Stimulated activated CD4-positive, alpha-beta T cell treated with anti-CD3 and anti-CD28 coated beads, Interleukin-15, amount 100 ng/mL, for 48 hours (primary cell): ENCODE measurements at places on chromosomes 7 and 10.

- no peak for DNase-seq
Measured at GRCh38 chr7:18860221-18860620, 257.2 kb downstream of the TWIST1 start.

DNA sequence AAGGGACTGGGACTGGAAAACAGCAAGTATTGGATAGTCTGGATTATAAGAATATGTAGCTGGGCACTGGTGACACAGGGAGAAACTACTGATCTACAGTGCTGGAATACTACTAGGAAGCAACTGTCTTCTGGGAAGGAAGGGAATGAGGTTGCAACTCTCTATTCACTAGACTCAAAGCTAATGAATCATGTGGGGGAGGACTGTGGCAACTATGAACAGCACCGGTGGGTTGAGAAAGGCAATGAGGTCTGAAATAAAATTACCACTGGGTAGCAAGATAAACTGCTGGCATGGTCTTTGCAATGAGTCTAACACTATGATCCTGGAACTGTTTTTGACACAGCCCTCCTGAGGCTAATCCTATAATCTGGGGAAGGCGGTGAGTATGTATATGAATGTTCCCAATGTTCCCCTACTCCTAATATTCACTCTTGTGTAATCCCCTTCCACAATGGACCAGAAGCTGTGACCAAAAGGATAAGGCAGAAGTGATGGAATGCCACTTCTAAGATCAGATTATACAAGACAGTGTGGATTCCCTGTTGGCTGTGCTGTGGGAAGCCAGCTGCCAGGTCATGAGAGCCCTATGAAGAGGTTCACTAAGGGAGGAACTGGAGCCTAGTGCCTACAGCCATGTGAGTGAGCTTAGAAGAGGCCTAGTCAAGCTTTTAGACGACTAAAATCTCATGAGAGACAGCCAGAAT is 101.3 kb upstream of the DNAJB12 start:
- DNase-seq: no peak

GRCh38 chr7:134448356-134449229 is 10.3 kb downstream of the AKR1B1 start:
- no peak for DNase-seq

DNA sequence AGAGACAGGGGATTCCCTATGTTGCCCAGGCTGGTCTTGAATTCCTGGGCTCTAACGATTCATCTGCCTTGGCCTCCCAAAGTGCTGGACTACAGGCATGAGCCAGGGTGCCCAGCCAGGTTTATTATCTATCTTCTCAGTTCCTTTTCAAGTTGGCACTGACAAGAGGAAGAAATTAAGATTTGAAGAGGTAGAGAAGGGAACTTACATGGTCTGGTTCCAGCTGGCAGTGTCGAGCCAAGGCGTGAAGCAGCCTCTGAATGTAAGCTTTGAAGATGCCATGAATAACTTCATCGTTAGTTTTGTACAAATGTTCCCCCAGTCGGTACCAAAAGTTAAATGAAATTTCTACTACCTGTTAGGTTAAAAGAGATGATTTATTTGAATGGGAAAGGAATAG is 57.7 kb downstream of the TNPO3 start:
- no peak for DNase-seq

- no peak for DNase-seq
Measured at GRCh38 chr7:7812112-7812511, 93.7 kb upstream of the RPA3 start.

GRCh38 chr10:68997211-68997610 is 8.6 kb downstream of the KIFBP start:
- DNase-seq: no peak

DNA sequence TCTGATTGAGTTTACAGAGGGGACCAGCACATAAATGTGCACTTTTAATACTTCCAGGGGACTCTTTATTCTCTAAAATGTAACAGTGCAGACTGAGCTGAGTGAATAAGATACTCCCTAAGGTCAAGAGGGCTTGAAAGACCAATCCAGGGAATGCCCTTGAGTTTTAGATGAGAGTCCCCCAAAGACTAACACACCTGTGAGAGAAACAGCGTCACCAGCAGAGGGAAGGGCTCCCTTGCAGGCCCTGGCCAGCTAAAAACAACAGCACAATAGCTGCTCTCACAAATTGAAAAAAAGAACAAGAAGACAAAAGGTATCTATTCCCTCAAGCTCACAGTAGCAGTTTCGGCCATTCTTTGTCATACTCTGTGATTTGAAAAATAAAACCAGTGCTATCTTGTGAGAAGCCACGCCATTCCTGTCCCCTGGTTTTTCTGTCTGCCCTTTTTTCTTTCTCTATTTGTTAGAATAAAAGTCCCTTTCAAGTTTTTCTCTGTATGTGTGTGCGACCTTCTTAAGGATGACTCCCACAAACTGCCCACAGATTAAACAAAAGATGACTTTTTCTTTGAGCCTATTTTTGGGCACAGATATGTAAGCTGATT is 230.4 kb upstream of the BMPER start:
- no peak for DNase-seq

DNA sequence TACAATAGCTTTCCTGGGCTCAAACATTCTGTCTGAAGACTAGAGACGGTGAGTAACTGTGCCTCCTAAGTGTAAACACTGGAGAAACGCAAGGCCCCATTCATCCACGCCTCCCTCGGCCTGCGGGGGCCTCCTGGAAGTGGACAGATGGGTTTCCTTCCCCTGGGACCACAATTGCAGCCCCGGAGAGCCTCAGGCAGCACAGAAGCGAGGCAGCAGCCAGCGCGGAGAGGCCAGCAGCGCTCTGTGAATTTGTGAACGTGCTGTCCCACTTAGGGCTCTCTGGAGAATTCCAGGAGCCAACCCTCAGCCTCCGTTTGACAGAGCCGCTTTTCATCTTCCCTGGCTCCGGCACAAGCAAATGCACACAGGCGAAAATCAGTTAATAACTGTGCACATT is 23.2 kb upstream of the CALN1 start:
- no peak for DNase-seq

- no peak for DNase-seq
Measured at GRCh38 chr10:102645388-102645740, 1.1 kb downstream of the TRIM8 start.

GRCh38 chr10:34647875-34648865 is 166.9 kb downstream of the PARD3 start:
- no peak for DNase-seq

GRCh38 chr10:33139181-33139646 is 181.2 kb upstream of the ITGB1 start:
- peak; percentile 47 for DNase-seq

DNA sequence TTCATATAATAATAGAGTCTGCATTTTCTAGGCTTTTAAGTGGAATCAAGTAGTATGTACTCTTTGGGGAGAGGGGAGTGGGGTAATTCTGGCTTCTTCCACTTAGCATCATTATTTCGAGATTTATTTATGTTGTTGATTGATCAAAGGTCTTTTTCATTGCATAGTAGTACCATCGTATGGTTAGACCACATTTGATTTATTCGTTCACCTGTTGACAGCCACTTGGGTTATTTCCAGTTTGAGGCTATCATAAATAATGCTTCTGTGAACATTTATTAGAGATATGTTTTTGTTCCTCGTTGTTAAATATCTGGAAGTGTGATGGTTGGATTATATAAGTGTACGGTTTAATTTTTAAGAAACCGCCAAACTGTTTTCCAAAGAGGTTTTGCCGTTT is 52.8 kb downstream of the AHCYL2 start:
- no peak for DNase-seq

- DNase-seq: no peak
Measured at GRCh38 chr10:93452143-93452542, 30.0 kb downstream of the MYOF start.

DNA sequence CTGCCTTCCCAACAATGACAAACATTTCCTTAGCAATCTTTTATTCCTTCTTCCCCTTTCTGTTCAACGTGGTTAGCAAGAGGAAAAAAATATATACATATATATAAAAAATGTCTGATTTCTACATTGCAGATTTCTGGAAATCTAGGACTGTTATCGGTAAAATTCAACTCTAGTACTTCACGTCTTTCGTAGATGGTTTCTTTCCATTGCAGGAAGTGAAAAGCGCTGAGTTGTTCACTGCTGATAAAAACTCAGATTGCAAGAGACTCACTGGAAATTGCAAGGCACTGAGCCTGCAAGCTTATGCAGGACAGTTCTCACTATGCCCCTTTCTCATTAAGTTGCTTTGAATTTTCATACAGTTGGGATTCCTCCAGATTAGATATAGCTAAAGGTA is 23.9 kb downstream of the KIN start:
- no peak for DNase-seq

DNA sequence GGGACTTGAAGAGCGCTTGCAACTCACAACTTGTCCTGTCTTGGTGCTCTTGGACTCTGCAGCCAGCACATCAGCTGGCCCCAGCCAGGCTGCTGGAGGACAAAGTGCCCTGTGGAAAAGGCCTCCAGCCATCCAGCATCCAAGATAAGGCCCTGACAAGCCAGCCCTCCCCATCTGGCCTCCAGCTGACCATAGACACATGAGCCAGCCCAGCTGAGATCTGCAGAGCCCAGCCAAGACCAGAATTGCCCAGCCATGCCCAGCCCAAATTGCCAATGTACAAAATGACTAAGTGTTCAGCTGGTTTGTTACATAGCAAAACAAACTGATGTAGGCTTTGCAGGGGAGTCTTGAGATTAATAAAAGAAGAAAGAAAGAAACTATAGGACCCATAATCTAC is 36.0 kb upstream of the FRMD4A start:
- no peak for DNase-seq

DNA sequence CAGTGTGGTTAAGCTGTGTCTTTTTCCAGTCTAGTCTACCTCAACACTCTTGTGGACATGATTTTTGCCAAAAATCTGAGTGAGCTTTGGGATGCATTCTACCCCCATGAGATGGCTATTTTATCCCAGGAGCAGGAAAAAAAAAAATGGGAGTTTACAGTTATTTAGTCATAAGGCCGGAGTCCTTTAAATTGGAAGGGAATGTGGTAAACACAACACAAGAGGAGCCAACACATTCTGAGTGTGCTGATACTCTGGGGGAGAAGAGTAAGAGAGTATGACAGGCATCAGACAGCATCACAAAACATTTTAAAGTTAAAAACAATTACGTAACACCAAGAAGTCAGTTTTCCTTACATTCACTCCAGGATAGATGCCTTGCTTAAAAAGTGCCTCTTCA is 46.1 kb downstream of the C1GALT1 start:
- no peak for DNase-seq

DNA sequence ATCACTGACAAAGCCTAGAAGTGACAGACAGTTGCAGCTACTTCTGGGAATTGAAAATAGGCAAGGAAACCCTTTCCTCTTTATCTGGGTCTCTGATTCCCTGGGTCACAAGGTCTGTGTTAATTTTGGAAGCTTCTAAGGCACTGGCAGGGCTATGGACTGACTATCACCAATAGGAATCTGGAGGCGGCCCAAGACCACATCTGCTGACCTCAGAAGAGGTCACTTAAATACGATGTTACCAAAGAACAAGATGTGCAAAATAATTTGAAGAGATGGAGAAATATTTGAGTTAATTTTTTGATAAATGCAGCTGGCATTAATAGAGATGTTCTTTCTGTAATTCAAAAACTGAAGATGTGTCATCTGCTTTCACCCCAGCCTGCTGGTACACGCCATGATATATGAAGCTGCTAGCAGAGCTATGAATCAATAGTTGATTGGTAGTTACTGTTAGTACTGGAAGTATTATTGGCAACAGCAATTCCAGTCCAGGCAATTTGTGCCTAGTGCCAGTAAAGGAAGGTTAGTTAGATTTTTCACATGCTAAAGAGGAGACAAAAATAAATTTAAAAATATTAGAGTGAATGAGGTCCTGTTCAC is 5.5 kb upstream of the STEAP4 start:
- no peak for DNase-seq

- no peak for DNase-seq
Measured at GRCh38 chr7:92944633-92945032, 108.3 kb upstream of the CDK6 start.

GRCh38 chr7:69963393-69963792 is 365.1 kb downstream of the AUTS2 start:
- no peak for DNase-seq

- DNase-seq: no peak
Measured at GRCh38 chr10:7184660-7185366, 226.0 kb downstream of the SFMBT2 start.

DNA sequence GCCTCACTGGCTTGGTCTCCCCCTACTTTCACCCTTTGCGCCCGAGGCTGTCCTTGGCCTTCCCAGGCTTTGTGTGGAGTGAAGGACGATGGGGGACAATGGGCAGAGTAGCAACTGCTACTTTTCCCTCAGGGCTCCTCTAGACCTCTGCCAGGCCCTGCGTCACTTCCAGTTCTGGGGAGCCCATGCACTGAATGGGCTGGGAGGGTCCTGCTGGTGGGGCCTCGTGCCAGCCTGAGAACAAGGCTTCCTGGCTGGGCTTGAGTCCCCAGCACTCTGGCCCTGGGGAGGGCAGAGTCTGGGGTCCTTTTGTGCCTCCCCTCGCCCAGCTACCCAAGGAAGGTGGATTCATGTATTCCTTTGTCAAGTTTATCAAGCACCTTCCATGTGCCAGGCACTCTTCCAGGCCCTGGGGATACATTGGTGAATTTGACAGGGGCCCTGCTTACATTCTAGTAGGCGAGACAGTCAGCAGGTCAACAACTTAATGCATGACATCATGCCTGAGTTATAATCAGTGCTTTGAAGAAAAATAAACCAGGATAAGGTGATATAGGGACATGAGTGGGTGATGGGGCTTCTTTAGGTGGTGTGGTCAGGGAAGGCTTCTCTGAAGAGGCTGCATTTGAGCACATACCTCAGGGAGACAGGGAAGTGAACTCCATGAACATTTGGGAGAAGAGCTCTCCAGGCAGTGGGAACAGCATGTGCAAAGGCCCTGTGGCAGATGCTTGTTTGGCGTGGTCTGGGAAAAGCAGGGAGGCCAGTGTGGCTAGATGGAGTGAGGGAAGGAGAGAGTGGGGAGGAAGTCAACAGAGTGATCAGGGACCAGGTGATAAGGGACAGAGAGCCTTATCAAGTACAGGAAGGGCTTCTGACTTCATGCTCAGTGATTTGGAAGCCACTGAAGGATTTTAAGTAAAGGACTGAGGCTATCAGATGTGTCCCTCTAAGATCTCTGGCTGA is 14.1 kb downstream of the ZMIZ1 start:
- DNase-seq: no peak
